ENCODE measurements at places on chromosomes 16 and 17.

GRCh38 chr17:45410144-45411091 lies 22.3 kb downstream of the ARHGAP27 start:
- peak; percentile 59 for DNase-seq

DNA sequence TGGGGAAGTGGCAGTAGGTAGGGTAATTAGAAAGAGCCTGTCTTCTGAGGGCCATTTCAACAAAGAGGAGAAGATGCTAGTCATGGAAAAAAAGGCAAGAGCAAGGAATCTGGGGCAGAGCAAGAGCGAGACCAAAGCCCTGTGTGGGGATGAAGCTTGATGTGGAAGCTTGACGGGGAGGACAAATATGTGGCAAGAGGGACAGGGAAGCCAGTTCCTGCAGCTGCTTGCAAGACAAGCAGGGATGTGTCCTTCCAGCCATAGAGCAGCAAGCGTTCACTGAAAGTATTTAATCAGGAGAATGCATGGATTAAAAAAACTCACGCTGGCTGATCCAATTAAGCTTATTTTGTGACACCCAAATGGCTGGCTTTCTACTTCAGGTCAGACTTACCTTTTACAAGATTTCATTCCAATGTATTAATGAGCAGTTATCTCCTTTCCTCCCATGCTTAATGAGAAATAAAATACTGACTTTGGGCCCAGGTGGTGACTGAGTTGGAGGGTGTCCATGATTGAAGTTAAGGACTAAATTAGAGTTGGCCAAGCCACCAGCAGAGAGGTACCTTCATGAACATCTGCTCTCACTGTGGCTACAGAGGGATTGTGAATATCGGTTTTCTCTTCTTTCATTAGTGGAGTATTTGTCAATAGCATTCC lies 76.8 kb downstream of the ABCA8 start:
- DNase-seq = no peak

DNA sequence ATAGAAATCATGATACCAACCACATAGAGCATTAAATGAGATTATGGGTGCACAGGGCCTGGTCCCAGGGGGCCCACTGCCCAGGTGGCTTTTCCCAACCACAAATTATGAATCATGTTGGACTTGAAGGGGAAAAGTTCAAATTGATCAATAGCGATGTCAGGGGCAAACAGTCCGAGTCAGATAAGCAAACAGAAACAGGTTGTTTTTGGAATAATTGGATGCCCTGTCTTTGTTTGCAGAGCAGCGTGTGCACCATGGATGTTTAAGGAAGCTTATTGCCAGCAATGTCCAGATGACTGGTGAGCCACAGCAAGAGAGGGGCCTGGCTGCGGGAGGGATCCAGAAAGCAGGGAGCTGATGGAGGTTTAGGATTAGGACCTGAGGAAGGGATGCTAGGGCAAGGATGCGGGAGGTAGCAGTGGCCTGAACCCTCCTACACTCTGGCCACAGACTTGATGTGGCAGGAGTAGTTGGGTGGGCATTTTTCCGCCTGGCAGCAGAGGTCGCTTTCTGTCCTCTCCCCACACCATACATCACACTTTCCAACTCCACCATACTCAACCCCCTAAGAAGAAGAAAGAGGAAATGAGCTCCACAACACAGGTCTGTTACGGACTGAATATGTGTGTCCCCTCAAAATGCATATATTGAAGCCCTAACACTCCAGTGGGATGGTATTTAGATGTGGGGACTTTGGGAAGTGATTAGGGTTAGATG lies 266.4 kb upstream of the RPL38 start:
- no peak for DNase-seq

DNA sequence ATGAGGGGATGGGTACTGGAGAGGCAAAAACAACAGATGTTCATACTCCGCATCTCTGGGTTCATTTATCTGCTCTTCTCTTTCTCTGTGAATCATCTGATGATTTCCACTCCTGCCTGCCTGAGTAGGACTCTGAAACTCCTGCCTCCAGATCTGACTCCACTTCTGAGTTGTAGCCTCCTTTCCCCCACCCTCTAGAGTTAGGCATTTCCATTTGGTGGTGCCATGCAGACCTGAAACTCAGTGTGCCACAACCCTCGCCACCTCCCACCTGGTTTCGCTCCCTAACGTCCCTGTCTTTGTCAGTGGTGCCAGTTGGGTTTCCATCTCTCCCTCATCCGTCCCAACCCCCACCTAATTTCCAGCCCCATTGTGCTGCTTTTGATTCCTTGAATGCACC lies 126.2 kb downstream of the PRKCB start:
- no peak for DNase-seq

- no peak for DNase-seq
Observed at GRCh38 chr16:84595052-84595481, 22.8 kb downstream of the COTL1 start.

- DNase-seq = no peak
Observed at GRCh38 chr16:76474048-76474447, 196.8 kb downstream of the CNTNAP4 start.

DNA sequence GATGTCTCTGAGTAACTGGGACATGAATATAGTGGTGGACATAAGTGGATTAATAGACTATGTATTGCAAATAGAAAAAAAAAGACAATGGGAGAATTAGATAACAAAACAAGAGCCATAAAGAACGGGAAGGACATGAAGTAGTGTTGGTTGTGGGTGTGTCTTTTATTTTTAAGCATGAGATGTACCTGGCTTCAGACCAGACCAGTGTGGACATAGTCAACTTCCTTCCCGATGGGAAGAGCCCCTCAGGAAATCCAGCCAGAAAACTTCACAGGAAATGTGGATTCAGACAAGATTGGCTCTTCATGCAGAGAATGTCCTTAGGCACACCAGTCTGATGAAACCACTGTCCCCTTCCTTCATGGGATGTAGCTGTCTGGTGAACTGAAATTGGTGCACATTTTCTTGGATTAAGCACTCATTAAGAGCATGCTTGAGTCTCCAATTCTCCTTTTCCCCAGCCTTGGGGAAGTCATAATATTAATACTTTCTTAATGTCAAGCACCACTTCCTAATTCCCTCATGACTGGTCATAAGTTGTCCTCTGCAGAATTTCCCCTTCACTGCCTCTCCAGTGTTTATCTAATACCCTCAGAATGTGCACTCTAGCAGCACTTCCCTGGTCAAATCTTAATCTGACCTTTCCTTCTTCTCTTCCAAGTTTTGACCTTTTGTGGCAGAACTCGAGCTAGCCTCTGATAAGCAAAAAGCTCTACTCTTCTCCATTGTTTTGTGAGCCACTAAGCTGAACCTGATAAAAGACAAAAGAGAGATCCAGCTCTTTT lies 350.6 kb upstream of the MAF start:
- DNase-seq = no peak

GRCh38 chr16:68275611-68276191 lies 11.4 kb downstream of the SLC7A6 start:
- no peak for DNase-seq

- no peak for DNase-seq
Observed at GRCh38 chr16:78515421-78515820, 416.0 kb downstream of the WWOX start.

- DNase-seq = peak; percentile 95
Observed at GRCh38 chr17:16589097-16589969, 20.3 kb upstream of the ZNF287 start.

DNA sequence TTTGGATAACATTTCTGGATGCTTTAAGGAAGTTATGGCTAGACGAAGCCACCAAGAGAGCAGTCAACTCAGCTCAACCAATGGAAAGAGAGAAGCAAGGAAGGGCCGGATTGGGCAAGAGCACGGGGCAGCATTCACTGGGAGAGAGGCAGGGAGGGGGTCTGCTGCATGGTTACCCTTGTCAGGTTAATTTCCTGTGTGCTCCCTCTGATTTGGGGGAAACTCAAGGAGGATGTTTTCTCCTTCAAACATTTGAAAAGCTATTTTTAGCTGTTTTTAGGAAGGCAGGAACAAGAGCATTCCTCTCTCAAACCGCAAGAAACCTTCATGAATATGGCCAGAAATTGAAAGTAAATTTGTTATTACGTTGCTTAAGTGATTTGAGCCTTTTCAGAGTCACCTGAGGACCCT lies 118.5 kb upstream of the ZFHX3 start:
- DNase-seq = no peak

DNA sequence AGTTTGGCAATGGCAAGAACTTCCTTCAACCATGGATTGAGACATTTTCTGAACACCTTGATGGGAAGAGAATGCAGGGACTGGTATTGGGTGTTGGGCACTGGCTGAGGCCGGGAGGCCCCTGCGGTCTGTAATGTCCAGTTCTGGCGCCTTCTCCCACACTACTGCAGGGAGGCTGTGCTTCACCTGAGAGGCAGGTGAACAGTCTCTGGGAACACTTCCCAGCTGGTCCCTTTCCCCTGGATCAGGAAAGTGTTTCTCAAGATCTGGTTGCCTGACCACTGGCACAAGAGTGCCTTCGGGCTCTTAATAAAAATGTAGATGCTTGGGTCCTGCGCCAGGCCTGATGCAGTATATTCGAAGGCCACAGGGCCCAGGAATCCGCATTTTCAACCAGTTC lies 28.5 kb upstream of the NAT9 start:
- no peak for DNase-seq

DNA sequence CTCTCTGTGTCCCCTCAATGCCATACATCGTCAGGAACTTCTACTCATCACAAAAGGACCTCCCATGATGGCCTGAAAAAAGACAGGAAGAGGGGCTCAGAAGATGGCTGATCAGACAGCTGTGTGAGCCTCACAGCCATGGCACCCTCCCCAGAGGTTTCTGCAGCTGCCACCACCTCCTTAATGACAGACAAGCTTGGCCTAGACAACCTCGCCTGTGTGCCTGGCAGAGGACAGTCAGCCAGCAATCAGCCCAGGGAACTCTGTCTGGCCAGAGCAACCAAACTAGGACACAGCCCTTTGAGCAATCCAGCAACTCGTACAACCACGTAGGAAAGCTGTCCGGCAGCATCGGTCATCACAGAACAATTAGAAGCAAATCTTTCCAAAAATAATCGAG lies 54.2 kb upstream of the MED9 start:
- no peak for DNase-seq

- no peak for DNase-seq
Observed at GRCh38 chr17:80857756-80858171, 133.9 kb upstream of the CHMP6 start.

DNA sequence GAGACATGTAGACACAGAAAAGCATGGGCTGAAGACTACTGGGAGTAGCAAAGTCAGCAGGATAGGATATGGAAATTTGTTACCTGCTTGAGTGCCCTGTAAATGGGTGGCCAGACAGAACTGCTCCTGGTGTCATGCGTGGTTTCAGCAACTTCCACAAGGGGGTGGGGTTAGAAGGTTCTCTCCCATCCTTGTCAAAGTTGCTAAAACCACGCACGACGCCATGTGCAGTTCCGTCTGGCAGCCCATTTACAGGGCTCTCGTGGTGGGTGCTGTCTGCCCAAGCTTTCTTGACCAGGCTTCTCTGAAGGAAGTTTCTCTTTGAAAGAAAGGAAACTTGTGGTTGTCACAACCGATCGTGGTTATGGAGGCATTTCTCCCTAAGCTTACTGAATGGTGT lies 6.9 kb upstream of the DBNDD1 start:
- no peak for DNase-seq

Measured in SK-N-SH (cell line).